ENCODE measurements at places on chromosomes 7 and 10.

GRCh38 chr7:136049818-136050461 is 72.8 kb upstream of the MTPN start:
- no peak for DNase-seq

- DNase-seq = no peak
Observed at GRCh38 chr10:55822096-55822495, 539.0 kb downstream of the ZWINT start.

DNA sequence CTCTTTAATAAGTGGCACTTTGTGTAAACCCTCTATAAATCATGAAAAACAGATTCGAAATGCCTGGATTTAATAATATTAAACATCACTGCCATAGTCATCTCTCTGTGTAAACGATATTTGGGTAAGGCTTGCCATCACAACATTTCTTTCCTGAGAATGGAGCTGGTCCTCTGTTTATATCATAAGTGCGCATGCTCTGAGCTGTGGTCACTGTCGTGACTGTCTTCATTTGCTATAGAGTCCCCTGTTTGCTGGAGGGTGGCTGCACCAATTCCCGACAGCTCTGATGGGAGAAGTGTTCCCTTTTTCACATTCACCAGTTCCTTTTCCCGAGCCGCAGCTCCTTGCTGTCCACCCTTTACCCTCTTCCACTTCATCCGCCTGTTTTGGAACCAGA is 50.4 kb upstream of the AGMO start:
- no peak for DNase-seq

DNA sequence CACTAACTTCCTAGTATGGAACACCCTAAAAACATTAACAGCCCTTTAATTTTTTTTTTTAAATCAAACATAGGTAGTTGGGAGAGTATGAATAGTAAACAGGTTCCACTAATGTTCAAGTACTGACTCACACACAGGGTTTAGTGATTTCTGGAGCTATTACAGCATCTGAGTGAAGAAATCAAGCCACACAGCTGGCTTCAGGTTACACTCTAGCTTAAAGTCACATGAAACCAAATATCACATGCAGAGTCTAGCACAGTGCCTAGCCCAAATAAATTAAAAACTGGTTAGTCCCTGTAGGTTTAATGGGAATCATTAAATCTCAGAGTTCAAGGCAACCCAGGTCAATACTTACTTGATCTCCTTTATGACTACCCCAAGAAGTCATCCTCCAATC is 11.6 kb downstream of the PANK1 start:
- DNase-seq = no peak

- no peak for DNase-seq
Observed at GRCh38 chr10:117503244-117504205, 39.0 kb upstream of the EMX2 start.

GRCh38 chr7:148927123-148928045 is 43.3 kb upstream of the EZH2 start:
- no peak for DNase-seq

DNA sequence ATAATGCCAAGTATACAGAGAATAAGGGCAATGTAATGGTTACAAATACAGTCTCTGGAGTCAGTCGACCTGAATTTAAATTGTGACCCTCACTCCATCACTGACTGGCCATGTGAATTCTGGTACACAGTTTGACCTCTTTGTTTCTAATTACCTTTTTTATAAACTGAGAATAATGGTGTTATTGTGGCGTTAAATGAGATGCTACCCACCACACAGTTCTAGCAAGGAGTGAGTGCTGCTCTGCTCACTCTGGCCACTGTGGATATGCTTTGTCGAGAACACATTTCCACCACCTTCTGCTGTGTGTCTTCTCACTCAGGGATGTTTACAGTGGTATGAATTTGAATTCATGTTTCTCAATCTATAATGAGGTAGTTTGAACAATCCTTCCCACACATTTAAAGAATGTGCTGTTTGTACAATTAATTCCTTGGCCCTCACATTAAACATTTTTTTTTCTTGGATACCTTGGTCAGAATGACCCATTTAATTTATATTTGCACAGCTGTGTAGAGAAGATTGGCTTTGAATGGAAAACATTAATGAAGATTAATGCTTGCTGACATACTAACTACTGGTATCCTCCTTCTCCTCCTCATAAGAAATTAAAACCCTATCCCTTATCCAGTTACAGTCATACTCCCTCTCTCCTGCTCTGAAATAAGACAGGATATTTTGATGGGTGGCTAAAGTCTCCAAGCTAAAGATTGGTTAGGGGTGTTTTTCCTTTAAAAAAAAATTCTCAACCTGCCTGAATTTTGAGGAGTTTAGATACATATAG is 42.4 kb downstream of the PLCE1 start:
- no peak for DNase-seq

DNA sequence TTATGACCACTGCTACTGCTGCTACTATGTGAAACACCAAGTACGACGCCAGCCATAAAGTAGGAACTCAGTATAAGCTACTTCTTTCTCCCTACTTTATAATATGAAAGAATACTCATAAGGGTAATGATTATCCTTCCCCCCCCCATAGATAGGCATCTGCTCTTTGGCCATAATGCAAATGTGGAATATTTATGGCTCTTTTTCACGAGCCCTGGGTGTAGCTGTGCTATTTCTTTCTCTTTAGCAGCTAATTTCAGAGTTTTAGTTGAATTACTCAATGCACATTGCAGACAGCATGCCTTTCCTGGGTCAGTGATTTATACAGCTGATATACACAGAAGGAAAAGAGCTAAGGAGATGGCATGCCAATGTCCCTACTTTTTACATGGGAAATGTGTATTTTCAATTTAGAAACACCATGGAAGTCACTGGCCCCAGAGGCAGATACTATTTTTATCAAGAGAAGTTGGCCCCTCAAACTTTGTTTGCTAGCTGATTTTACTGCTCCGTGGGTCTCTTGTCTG is 234.1 kb upstream of the KIAA1217 start:
- no peak for DNase-seq

DNA sequence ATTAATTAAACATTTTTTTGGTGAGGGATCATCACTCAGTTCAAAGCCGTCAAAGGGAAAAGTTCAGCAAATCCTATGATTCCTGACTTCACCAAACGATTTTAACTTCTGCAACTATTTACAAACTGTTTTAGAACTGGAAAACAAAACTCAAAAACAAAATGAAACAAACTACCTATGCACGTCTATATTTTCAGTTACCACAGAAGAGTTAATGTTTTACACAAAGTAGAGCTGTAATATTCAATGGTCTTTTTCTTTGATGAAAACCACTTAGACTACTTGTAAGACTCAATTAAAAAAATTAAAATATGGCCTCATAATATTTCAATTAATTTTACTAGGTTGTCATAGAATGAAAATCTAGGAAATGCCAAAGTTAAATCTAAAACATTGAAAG is 131.5 kb downstream of the ATE1 start:
- no peak for DNase-seq

- DNase-seq = no peak
Observed at GRCh38 chr7:50621973-50622490, 56.8 kb upstream of the DDC start.

DNA sequence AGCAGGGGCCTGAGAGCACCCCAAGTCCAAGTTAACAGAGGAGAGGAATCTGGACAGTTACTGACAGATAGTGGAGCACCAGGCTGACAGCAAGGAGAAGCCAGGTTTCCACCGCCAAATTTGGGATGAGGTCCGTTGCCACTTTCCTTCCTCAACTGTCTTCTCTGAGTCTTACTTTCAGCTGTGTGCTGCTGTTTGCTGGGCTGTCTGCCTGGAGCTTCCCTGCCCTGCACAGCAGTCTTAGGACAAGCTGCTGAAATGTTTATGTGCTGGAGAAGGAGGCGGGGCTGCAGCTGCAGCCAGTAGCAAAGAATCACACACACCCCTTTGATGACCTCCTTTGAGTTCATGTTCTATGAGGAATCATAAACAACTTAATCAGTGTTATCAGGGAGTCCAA is 17.4 kb upstream of the CYP3A7 start:
- DNase-seq = no peak

DNA sequence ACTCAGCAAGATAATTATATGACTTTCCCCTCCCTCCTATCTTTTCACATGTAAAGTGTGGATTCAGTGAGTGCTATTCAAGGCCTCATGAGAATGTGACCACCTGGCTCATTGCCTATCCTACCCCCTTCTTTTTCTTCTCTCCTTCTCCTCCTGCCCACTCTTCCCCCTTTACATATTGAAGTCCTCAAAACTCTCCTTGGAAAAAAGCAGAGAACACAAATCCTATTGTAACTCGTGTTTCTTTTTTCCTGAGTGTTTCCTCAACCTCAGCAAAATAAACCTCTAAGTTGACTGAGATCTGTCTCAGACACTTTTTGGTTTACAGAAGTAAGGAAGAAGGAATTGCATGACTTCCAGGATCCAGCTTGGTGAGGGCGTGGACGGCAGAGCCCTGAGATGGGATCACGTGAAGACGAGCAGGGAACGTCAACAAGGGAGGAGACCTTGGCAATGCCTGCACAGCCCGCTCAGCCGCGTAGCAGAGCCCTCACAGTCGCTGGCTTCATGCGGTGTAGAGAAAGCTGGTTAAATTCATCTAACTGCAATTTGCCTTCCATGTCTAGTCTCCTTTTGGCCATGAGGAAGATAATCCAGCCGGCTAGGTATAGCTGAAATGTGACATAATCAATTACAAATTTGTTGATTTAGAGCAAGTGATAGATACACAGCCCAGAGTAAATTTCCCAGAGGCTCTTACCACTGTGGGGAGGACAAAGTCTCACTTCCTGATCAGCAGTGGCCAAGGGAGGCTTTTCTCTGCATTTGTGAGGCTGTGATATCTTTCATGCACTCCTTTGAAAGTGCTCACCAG is 75.7 kb downstream of the LYZL2 start:
- DNase-seq = no peak

DNA sequence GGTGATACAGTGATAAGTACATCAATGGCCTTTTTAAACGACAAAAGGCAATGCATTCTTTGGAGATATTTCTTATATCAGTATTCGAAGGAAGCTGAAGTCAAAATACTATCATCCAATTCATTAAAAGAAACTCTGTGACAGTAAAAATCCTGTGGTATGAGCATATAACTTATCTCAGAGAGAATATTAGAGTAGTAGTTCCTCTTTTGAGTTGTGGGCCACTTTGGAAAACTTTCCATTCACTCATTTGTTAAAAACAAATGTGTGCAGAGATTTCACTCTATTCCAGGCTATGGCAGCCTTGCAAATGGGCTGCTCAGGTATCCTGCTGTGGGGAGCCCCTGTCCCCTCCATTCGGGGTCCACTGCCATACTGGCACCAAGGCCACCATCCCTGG is 55.3 kb upstream of the ZNF438 start:
- no peak for DNase-seq

GRCh38 chr7:22732556-22733126 is 5.6 kb downstream of the IL6 start:
- no peak for DNase-seq

GRCh38 chr10:63605197-63605967 is 84.2 kb downstream of the REEP3 start:
- DNase-seq = no peak

GRCh38 chr10:15419279-15419874 is 48.3 kb upstream of the FAM171A1 start:
- DNase-seq = no peak

- DNase-seq = no peak
Observed at GRCh38 chr7:104252409-104253134, 44.8 kb upstream of the ORC5 start.

- DNase-seq = no peak
Observed at GRCh38 chr7:13981070-13981469, 8.4 kb downstream of the ETV1 start.

DNA sequence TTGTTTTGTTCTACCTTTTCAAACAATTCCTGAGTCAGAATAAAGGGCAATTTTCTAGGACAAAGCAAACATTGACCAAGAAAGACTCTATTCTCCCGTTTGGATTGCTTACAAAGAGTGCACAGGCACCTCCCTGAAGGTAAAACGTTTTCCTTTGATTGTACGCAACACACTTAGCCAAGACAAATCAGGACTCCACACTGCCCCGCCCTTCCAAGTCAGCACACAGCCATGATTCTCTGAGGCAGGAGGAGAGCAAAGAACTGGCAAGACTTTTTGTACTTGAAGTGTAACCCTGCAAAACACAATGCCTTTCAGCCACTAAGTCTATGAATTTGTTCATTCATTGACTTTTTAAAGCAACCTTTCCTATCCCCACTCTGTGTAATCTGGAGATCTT is 85.0 kb upstream of the FAM180A start:
- no peak for DNase-seq

DNA sequence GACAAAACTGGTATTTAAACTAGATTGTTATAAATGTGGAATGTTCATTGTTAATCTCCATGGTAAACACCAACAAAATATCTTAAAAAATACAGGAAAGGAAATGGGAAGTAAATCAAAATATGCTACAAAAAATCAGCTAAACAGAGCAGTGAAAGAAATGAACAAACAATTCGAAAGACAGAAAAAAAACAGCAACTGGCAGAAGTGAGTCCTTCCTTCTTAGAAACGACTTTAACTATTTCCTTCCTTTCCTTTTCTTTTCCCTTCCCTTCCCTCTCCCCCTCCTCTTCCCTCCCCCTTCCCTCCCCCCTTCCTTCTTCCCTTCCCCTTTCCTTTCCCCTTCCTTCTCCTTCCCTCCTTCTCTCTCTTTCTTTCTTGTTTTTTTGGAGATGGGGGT is 12.8 kb downstream of the ZNF248 start:
- no peak for DNase-seq

- DNase-seq = no peak
Observed at GRCh38 chr10:5978230-5978489, 817 bp upstream of the IL15RA start.

DNA sequence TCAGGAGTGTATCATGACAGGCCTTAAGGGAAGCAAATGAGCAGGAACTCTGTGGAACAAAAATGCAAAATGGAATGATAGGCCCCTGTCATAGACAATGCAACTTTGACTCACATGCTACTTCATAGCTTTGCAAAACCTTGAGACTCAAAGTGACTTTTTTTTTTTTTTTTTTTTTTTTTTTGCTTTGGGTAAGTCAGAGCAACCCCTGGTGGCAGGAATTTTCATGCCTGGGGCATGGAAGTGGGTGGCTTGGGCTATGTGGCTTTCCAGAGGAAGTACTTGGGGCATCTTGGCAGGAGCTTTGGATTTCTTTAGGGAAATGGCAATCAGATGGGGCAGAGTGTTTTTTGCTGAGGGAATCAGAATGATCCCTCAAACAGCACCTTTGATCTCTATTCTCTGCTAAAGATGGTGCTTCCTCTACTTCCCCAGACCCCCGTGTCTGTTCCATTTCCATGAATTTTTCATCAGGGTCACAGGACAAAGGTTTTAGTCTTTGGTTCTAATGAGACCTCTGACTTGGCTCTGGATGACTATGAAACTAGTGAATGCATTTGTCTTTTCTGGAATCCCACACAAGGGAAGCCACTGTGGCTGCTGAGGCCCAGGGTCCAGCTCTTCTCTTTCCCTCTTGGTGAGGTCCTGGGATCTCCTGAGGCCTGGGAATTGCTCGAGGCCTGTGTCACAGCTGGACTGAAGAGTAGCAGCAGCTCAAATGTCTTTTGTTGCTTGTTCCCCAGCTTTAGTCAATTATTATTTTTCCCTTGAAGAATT is 62.8 kb downstream of the TACC2 start:
- no peak for DNase-seq

DNA sequence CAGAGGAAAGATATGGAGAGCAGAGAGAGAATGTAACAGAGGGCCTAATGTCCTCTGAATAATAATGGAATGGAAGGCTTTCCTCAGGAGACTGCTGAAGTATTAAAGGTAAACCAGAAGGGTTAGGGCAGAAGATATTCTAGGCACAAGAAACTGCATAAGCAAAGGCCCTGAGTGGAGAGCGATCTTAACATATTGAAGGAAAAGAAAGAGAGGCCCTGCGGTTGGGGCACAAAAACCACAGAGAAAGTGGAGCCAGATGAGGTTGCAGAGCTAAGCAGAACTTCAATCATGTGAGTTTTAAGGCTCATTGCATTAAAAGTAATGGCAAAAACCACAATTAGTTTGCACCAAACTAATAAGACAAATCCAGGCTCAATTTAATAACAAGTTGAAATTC is 115.8 kb upstream of the VSTM2A start:
- DNase-seq = no peak
